ENCODE measurements at places on chromosomes 3 and 15. TPM values are rescaled to one million over a fixed set of nuclear protein-coding genes. Genes with fewer than 3 reads are reported as not detected.

- no peaks in the 10 kb centered on the region for H3K27me3 ChIP-seq
- DNase-seq: no peak
- no peaks in the 10 kb centered on the region for H3K4me1 ChIP-seq
- H3K4me3 ChIP-seq: no peak overlapping the region
- no peaks in the 10 kb centered on the region for H3K36me3 ChIP-seq
- no peak overlapping the region for H3K27ac ChIP-seq
Observed at GRCh38 chr15:26985050-26985449, 14.1 kb downstream of the GABRG3 start.

DNA sequence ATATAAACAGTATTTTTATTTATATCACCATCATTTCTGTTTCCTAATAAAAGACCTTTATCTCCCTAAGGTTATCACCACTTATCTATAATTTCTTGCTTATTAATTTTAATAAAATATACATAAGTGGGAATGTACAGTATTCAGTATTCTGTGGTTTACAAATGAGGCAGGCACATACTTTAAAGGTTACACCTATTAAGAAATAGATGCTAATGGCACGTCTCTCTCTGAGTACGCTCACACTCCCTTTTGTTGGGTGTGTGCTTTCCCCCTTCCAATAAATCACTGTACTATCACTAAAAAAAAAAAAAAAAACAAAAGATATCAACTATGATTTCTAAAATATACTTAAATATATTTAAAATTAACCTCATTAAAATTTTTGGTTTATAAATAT is 8.9 kb downstream of the OXNAD1 start:
- no peak overlapping the region for H3K4me3 ChIP-seq
- peaks cover 62% of the 10 kb centered on the region for H3K36me3 ChIP-seq
- no peak for DNase-seq
- no peaks in the 10 kb centered on the region for H3K27me3 ChIP-seq
- H3K4me1 ChIP-seq: no peaks in the 10 kb centered on the region

- H3K4me1 ChIP-seq: no peaks in the 10 kb centered on the region
- no peak overlapping the region for H3K27ac ChIP-seq
- no peaks in the 10 kb centered on the region for H3K27me3 ChIP-seq
- no peak overlapping the region for H3K4me3 ChIP-seq
Observed at GRCh38 chr15:68493629-68494028, 61.7 kb upstream of the ITGA11 start.

FANCD2OS gene
- total RNA-seq: not detected

FGF12 gene
- total RNA-seq: 22.9 TPM

GOLGA6L7 gene
- not detected for total RNA-seq
